ENCODE measurements at places on chromosomes 1 and 21.

DNA sequence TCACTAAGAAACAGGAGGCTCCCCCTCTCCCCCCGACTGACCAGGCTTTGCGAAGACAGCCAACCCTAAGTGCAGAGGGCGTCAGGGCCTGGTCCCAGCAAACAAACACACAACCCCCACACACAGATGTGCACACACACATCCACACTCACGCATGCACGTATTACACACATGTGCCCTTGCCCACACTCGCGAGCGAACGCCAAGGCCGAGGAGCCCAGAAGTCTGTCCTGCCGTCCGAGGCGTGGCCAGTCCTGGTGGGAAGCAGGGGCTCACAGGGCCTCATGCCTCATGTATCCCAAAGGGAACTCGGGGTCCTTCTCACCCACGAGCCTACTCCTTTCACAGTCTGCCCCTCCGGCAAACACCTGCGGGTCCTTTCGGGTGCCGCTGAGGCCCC, 2.0 kb downstream of the SDF4 start:
- no peak for DNase-seq

GRCh38 chr1:5765483-5765882, 226.7 kb downstream of the NPHP4 start:
- DNase-seq = no peak

DNA sequence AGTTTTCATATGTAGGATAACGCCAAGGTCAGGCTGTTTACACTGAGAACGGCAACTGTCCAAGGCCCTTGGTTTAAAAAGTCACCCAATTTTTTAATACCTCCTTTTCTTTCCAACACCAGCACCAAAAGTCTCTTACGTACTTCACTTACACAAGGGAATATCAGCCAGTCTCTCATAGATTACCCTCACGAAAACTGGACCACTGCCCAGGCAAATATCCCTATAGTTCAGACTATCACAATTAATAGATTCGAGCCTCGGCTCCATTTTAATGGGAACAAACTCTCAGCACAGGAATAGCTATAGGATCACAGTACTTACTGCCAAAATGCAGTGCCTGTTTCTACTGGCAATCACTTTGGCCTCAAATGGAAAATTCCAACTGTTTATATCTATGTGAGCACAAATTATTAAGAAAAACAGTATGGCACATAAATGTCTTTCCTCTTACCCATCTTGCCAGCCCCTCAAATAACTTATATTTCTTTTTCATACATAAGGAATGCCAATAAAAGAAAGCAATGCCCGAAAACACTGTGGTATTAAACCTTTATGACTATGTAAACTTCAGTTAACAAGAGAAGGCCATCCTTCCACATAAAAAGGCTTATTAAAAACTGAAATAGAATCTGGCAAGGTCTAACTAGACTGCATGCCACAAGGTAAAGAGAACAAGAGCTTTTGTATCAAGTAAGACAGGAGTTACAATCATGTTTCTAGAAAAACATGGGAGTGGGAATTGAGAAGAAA, 97.8 kb downstream of the SLC45A1 start:
- no peak for DNase-seq

DNA sequence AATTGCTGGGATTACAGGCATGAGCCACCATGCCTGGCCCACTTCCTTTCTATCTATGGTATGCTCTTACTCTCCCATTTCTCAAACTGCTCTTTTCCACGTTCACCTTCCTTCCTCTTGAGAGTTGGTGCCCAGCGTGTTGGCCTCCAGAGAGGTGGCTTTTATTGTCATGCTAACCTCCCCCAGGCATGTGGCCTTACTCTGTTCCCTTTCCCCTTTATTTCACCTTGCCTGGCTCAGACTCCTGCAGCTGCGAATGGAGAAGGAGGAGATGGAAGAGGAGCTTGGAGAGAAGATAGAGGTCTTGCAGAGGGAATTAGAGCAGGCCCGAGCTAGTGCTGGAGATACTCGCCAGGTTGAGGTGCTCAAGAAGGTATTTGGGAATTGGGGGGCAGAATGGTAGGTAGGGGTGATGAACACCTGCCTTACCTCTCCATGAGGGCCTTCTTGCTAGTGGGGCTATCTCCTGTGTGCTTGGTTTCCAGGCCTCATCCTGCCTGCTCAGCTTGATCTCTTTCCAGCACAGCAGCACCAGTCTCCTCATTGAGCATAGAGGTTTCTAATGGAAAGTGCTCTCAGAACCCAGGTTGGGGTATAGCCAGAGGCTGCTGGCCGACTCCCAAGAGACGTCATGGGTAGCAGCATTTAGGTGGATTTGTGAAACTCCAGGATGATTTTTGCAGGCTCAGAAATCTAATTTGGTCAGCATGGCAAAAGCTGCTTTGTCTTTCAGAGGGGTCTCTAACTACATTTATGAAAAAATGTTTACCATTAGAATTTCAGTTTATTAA, 13.2 kb upstream of the TUFT1 start:
- no peak for DNase-seq
